ENCODE measurements at places on chromosomes 2 and 18.

DNA sequence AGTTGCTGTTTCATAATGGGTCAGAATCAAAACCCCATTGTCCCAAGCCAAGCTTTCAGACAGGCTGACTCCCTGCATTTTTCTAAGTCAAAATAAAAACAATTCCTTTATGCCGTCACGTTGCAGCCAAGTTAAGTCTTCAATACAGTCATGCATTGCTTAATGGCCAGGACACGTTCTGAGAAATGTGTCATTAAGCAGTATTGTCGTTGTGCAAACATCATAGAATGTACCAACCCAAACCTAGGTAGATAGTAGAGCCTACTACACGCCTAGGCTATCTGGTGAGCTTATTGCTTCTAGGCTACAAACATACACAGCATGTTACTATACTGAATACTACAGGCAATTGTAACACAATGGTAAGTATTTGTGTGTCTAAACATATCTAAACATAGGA lies 160.4 kb upstream of the FOSL2 start:
- DNase-seq, result no peak

DNA sequence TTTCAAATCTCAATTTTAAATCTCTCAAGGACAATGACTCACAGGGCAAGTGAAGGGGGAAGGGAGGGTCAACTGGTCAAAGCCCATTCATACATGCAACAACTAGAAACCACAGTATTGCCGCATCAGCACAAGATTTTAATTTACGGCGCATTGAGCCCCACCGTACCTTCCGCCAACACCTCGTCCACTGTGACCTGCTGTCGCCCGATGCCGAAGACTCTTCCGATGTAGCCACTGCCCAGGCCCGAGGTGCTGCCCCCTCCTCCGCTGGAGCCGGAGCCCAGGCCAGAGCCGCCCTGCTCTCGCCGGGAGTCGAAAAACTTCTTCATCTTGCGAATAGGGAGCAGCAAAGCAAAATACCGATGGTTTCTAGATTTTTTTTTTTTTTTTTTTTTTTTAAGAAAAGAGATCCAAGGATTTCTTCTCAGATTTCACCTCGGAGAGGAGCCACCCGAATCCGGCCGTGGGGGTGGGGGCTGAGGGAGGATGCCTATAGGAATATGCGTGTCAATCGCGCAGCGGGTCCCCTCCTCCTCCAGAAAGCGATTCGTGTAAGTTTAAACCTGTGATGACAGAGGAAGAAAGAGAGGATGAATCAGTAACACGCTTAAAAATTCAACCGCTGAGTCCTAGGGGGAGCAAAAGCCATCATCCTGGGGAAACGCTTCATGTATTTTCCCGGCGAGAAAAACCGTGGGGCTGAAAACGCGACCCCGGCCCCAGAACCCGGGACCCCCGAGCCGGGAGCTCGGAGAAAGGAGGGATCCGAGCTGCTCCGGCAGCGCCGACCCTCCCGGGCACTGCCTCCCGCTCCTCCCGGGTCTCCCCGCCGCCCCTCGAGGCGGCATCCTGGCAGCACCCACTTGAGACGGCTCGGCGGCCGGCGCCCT lies 584 bp downstream of the AAK1 start:
- DNase-seq, result peak; percentile 71

DNA sequence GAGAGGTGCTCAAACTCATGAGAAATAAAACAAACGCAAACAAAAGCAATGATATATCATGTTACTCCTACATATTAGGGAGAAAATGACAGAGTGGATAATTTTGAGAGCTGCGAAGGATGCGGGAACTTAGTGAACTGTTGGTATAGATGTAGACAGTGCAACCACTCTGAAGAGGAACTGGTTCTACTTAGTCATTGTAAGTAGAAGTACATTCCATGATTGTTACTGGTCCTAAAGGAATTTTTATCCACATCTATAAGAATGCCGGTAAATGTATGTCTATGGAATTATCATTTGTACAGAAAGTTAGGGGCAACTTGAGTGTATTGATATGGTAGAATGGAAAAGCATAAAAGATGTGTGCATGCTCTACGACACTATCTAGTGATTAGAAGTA lies 1238.4 kb downstream of the LRP1B start:
- no peak for DNase-seq

- no peak for DNase-seq
Observed at GRCh38 chr2:67777836-67778429, 284.9 kb downstream of the C1D start.

GRCh38 chr18:32354518-32354917 lies 116.2 kb downstream of the GAREM1 start:
- no peak for DNase-seq

DNA sequence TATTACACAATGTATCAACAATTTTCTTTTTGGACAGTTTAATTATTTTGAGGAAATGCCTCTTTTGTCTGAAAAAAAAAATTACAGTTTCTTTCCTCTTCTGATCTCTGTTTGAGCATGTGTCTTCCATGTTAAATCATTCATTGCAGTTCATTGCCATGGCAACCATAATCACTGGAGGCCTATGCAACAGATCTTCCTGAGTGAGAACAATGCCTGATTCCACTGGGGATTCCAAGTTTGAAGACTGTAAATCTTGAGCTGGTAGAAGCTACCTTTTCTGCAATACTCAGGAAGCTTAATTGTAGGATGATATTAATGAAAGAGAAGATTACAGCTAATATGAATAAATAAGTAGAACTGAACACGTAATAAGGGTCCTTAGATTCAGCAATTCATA lies 721.4 kb upstream of the CNTNAP5 start:
- DNase-seq, result no peak

DNA sequence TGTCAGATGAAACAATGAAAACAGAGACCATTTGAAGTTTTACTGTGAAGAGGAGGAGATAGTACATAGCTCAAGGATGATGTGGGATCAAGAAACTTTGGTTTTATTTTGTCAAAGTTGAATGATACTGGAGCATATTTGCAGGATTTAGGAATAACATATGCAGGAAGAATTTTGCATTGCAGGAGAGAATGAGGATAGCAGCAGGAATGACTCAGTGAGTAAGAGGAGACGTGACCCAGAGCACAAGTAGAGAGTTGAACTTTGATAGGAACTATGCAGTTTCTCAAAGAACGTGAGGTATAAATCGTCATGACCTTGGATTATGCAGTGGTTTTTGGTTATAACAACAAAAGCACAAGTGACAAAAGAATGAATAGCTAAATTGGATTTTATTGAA lies 47.7 kb downstream of the MAPRE2 start:
- no peak for DNase-seq

DNA sequence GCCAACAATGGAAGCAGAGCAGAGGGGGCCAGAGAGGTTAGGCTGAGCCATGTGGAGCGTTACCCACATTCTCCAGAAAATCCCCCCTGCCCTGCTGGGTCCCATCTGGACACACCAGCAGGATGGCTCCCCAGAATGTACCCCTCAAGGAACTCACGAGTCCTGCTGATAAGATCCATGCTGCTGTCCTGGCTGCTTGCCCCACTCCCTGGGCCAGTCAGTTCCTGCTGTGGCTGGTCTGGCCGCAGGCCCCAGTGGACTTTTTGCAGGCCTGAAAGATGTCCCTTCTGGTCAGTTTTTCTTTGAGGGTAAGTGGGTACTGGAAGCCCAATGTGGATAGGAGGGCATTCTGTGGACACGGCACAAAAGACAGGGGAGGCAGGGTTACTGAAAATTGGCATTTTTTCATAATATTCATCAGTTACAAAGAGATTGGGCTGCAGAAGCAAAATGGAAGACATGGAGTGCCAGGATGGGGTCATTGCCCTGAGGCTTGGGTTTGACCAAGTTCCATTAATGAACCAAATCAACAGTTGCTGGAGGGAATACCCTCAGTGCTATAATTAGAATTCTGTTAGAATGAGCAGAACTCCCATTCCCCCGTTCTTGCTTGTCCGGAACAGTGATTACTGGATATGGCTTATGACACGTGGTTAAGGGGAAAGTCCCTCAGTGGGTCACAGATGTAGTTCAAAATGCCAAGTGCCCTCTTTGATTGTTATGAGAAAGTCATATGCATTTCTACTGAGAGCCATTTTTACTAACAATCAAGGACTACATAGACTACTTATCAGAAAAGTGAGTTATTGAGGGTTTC lies 38.7 kb downstream of the SLC4A5 start:
- no peak for DNase-seq

DNA sequence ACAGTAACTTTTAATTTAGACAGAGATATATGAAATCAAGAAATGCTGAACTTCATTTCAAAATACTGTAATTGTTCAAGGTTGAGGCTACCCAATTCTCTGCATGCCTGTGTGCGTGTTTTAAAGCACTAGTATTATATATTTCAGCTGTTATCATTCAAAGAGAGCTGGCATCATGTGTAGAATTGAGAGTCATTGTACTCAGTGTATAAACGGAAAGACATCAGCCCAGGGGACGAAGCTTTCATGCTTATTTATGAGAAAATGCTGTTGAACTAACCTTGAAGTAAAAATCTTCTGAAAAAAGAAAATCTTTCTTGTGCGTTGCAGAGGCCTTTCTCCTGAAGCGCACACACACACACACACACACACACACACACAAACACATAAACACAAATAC lies 48.4 kb downstream of the MYCN start:
- DNase-seq, result no peak

DNA sequence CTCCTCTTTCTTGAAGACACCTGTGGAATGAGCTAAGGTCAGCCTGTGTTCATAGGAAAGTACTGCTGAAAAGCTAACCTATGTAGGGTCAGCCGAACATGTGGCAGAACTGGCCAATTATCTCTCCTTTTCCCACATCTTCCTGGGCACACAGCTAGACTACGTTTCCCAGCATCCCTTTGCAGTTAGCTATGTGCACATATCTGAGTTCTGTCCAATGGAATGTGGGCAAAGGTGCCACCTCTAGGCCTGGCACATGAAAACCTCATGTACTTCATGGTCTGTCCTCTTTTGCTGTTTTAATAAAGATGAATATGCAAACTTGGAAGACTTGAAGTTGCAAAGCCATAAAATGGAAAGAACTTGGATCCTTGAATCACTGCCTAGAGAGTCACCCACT lies 352.6 kb downstream of the TNS1 start:
- no peak for DNase-seq

GRCh38 chr2:239318790-239319661 lies 81.8 kb downstream of the HDAC4 start:
- no peak for DNase-seq

GRCh38 chr2:206457188-206457634 lies 13.9 kb downstream of the ADAM23 start:
- no peak for DNase-seq

GRCh38 chr2:23435250-23436035 lies 50.5 kb downstream of the KLHL29 start:
- DNase-seq, result no peak

DNA sequence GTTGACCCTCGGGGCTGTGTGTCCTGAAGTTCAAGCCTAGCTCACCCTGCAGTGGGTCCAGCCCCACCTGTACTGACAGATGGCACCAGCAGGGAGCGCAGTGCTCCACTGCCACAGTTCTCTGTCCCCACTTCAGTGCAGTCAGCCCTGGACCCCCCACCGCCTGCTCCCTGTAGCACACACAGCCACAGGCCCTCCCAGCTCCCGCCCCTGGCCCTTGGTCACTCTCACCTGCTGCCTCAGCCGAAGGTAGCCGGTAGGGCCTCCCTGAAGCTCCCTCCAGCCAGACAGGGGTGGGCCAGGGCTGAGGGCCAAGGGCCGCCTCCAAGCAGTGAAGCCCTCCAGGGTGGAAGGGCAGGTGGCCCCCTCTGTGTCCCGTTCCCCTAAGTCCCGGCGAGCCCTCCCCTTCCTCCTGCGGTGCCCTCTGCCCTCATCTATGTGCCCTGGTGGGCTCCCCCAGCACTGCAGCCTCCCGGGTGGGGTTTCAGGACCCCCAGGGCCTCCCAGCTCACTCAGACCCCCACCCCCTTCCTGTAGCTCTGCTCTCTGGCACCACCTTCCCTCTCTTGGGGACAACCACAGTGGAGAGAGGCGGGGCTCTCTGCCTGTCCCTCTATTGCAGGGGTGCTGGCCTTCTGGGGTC lies 10.8 kb upstream of the ALPP start:
- DNase-seq, result no peak

GRCh38 chr2:127416506-127417001 lies 1.7 kb upstream of the PROC start:
- no peak for DNase-seq

- peak; percentile 57 for DNase-seq
Observed at GRCh38 chr2:152635635-152636298, 81.5 kb downstream of the PRPF40A start.

- no peak for DNase-seq
Observed at GRCh38 chr2:52117299-52117698, 1085.4 kb upstream of the NRXN1 start.

- DNase-seq, result no peak
Observed at GRCh38 chr2:34316788-34317187, 717.7 kb upstream of the FAM98A start.

- DNase-seq, result no peak
Observed at GRCh38 chr2:199440118-199440517, 17.6 kb downstream of the SATB2 start.

DNA sequence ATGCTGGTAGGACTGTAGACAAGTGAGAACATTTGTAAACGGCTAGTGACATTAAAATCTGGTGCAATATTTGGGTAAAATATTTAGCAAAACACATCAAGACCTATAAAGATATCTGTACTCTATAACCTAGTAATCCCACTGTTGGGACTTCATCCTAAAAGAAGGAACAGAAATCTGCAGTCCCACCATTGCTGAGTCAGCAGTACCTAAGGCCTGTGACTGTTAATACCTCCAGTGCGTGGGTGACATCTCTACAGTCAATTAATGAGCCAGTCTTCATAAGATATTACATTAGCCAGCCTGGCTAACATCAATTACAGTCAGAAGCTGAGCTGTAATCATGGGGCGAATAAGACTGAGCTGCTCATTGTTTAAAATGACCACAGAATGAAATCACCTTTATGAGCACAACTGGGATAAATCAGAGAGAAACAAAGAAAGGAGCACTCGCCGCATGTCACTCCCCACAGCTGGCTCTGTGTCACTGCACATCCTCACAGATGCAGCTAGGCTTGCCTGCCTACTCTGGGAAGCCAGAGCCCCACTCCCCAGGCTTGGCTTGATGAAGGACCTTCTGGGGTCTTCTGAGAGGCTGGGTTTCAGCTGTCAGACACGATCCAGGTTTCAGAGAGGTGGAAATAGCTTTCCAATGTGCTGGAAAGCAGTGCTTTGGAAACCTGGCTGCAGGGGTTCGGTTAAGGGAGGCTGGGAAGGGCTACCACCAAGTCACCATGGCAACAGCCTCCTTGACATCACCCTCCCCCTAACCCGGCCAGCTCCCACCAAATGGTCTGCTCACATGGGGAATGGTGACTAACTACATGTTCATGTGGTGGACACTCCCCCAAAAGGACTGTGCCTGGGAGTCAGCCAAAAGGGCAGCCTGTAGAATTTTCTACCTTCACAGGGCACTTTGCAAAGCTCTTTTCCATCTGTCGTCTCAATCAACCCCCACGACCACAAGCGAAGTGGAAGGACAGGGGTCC lies 145.0 kb downstream of the ZBTB7C start:
- DNase-seq, result no peak

All from stimulated activated CD4-positive, alpha-beta T cell treated with anti-CD3 and anti-CD28 coated beads, Interleukin-4, amount 100 ng/mL, for 1 hour (primary cell).